ENCODE measurements at places on chromosomes 12 and 14. TPM values are rescaled to one million over a fixed set of nuclear protein-coding genes. Genes with fewer than 3 reads are reported as not detected.

GRCh38 chr14:99777951-99778350 is 15.3 kb upstream of the EML1 start:
- no peak for DNase-seq

DNA sequence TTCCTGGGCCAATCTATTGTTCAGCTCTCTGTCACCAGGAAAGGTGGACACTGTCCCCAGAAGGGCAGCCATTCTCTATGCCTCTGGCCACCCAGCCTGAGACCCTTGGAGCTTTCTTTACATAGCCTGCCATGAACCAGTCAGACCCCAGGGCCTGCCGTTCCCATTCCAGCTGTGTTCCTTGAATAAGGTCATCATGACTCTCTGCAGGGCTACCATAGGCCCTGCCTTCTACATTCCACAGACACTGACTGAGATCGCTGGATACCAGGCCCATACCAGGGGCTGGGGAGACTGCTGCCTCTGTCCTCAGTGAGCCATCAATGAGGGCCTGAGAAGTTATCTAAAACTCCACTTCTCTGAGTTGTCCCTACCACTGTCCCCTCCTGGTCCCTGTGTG is 75.5 kb downstream of the SYNE3 start:
- DNase-seq, result no peak

DNA sequence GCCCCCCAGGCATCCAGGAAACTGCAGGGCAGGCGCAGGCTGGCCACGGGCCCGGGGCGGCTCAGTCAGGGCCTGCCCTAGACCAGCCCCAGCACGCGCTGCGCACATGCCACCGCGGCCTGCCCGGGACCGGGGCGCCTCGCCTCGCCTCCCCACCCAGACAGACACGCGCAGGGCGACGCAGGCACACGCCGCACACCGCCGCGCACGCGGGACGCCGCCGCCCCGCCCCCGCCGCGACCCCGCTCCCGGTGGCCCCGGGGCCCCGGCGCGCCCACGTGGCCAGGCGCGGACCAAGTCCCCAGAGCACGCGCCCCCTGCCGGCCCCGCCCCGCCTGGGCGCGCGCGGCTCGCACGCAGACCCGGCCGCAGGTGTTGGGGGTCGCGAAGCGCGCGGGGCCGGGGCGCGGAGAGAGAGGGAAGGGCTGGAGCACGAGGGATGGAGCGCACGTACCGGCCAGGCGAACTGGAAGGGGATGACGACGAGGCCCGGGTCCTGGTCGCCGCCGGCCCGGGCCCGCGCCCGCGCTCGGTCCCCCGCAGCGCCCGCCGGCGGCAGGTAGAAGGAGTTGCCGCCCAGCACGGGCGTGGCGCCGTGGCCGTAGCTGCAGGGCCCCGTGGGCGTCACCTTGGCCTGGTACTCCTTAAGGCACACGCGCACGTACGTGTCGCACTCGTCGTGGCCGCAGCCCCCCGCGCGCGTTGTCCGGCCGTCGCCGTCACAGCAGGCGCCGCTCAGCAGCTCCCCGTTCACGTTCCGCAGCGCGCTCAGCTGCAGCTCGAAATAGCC is 1.1 kb downstream of the JAG2 start:
- peak; percentile 26 for DNase-seq

ACOT4 gene
- 1.2 TPM for total RNA-seq

DNA sequence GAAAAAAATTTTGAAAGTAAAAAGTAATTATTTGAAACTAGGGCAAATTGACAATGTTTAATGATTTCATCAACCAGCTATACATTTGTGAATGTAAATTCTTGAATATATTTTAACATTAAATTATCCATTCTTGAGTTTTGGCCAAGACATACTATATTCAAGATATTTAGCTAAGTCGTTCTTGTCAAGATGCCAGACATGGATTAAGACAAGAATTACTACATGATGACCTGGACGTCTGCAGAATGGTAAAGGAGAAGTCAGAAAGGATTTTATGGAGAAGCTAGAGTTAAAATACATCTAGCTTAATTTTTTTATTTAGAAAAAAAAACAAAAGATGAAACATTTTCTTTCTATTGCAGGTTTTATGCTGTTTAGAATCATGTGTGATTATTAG is 255.8 kb downstream of the TMTC2 start:
- DNase-seq, result no peak

GPRC5D gene
- not detected for total RNA-seq

PLEKHH1 gene
- 3.5 TPM for total RNA-seq

ANKRD33 gene
- not detected for total RNA-seq

DNA sequence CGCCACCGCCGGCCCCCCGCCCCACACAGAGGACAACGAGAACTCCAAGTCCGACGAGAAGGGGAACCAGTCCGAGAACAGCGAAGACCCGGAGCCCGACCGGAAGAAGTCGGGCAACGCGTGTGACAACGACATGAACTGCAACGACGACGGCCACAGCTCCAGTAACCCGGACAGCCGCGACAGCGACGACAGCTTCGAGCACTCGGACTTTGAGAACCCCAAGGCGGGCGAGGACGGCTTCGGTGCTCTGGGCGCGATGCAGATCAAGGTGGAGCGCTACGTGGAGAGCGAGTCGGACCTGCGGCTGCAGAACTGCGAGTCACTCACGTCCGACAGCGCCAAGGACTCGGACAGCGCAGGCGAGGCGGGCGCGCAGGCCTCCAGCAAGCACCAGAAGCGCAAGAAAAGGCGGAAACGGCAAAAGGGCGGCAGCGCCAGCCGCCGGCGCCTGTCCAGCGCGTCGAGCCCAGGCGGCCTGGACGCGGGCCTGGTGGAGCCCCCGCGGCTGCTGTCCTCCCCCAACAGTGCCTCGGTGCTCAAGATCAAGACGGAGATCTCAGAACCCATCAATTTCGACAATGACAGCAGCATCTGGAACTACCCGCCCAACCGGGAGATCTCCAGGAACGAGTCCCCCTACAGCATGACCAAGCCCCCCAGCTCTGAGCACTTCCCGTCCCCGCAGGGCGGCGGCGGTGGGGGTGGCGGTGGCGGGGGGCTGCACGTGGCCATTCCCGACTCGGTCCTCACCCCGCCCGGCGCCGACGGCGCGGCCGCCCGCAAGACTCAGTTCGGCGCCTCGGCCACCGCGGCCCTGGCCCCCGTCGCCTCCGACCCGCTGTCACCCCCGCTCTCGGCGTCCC is 150.9 kb downstream of the EGLN3 start:
- DNase-seq, result no peak

GRCh38 chr14:58060077-58060476 is 91.9 kb downstream of the ARMH4 start:
- peak; percentile 55 for DNase-seq

DNA sequence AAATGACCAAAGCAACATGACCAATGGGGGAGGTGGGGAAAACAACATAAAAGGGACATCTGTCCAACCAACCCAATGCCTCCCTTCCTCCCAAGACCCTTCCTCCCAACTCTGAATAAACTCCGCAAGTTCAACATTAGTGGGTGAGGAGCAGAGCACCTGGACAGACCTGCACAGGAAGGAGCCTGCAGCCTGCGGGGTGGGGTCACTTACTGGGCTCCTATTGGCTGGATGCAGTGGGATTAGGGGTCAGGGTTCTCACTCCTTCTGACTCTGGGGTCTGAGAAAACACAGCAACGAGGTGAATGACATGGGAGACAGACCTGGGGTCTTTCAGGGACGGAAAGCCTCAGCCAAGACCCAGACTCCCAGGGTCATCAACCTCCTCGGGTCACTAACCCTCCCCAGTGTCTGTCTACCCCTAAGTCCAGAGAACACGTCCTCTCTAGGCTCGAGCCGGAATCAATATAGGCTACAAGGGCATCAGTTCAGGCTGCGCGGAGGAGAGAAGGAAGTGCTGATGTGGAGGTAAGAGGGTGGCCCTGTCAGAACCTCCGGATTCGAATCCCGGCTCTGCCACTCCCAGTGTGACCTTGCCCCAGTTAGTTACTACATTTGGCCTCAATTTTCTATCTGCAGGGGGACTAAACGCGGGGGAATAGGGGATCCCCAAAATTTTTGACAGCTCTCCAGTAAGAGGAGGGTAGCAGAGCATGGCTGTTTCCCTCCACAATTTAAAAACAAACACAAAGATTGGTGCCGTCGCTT is 860 bp downstream of the NDRG2 start:
- no peak for DNase-seq

DNA sequence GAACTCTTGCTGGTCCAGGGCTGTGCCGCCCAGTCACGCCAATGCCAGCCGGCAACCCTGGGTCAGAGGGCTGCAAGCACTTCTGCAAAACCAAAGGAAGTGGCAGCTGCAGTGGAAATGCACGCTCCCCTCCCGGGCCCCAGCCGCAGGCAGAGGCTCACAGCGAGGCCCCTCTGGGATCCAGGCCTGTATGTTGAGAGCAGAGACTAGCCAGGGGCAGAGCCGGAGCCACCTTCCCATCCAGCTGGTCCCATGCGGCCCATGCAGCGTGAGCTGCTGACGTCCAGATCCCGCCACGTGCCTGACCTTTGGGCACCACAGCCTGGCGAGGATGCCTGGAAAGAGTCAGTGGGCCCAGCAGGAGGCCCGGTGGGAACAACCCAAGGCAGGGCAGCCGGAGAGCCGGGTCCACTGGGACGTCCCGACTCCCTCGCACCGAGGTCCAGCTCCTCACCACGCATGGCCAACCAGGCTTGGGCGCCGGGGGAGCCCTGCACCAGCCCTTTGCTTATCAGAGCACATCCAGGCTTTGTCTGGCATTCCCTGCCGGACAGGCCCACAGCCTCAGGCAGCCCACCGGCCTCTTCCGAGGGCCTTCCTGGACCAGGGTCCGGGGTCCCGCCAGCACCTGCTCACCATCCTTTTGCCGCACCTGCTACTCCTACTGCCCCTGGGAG is 4.3 kb downstream of the GPR132 start:
- DNase-seq, result no peak

GLIPR1L1 gene
- not detected for total RNA-seq

DNA sequence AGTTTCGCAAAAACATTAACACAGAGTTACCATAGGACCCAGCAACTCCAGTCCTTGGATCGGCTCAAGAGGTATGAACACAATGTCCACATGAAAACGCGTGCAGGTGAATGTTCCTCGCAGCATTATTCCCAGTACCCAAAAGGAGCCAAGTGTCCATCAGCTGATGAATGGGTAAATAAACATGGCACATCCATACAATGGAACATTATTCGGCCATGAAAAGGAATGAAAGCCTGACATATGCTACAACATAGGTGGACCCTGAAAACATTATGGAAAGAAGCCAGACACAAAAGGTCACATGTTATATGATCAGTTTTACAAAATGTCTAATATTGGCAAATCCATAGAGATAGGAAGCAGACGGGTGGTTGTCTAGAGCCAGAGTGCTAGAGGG is 9.1 kb downstream of the RILPL1 start:
- no peak for DNase-seq

DNA sequence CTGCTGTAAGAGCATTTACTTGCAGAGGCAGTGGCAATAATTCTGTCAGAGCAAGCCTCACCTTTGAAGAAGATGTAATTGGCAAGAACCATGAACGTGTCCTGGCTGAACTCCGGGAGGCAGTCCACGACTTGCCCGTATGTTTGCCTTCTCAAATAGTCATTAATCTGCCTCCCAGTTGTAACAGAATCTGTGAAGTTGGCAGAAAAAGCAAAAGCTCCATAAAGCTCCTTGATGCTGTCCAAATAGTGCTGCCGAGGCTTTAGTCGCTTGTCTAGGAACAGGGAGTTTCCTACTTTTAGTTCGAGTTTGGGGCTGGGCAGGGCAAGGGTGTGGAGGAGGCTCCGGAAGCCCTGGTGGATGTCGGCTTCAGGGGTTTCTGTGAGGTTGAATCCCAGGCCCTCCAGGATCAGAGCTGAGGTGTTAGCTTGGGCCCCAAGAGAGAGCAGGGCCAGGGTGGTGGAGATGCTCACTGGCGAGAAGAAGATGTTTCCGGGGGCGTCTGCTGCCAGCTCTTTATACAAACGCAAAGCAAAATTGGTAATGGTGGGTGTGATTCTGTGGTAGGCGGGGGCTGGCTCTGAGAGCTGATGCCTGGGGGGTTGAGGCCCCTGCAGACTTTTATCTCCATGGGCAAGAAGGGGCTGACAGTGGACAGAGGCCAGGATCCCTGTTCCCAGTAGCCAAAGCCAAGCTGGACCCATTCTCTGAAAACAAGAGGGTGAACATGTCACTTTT is 4.4 kb downstream of the SERPINA11 start:
- peak; percentile 45 for DNase-seq

HRK gene
- not detected for total RNA-seq

FAM186B gene
- total RNA-seq, result 0.32 TPM

DNA sequence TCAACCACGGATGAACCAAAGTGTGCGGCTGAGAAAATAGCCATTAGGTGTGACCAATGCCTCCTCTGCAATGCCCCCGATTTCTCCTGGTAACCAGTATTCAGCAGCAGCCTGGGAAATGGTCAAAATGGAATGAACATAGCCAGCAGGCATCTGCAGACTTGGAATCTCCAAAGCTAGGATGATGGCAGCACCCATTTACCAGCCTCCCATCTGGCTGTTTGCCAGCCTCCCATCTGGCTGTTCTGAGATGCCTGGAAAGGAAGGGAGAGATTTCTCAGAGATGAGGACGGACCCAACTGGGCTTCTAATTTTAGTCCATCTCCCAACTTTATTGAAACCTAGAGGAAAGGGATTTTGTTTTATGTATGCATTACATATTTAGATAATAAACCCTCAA is 16.2 kb downstream of the CLMN start:
- DNase-seq, result no peak

DNA sequence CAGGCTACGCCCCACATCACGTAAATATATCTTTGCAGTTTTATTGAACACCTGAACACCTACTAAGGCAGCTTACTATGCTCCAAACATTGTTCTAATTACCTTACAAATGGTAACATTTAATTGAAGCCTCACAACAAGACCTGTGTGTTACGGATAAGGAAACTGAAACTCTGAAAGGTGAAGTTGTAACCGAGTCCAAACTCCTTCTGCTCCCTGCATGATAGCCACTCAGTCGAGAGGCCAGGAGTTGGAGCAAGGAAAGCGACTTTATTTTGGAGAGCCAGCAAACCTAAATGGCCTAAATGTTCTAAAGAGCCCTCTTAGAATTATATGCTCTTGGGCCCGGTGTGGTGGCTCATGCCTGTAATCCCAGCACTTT is 12.6 kb upstream of the TRPV4 start:
- DNase-seq, result no peak

AKAP3 gene
- total RNA-seq, result 1.7 TPM

EID3 gene
- total RNA-seq, result 2.1 TPM

DNA sequence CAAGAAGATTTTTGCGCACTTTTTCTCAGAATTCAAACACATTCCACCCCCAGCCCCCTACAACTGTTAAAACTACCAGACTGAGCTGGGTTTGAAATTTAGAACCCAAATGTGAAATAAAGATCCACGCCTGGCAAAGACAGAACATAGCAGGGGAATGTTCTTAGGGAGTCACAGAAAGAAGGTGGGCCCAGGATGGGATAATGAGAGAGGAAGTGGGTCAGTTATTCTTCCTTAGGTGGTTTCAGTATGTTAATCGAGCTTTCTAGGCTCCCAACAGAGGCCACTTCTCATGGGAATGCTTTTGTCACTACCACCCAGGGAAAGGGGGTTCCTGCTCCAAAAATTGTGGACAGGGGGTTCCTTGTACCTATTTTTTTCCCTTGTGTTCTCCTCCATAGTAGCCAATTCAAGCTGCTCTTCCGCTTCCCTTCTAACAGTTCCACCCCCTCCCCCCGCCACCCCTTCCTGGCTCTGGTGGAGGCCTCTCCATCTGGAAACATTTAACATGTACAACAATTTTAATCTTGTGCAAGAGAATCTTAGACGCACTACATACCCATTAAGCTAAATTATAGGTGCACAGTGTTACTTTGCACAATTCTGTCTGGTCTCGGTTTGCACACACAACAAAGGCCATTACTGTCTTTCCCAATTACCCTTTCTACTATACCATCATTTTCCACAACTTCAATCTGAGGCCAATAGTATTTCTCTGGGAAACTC is 218.1 kb downstream of the MON2 start:
- no peak for DNase-seq

PPTC7 gene
- total RNA-seq, result 27.2 TPM

- DNase-seq, result peak; percentile 35
Measured at GRCh38 chr14:55867719-55868118, 250.5 kb upstream of the PELI2 start.
